ENCODE measurements at places on chromosomes 6 and 20.

GRCh38 chr6:89013438-89013837 lies 50.0 kb upstream of the RNGTT start:
- DNase-seq = no peak

DNA sequence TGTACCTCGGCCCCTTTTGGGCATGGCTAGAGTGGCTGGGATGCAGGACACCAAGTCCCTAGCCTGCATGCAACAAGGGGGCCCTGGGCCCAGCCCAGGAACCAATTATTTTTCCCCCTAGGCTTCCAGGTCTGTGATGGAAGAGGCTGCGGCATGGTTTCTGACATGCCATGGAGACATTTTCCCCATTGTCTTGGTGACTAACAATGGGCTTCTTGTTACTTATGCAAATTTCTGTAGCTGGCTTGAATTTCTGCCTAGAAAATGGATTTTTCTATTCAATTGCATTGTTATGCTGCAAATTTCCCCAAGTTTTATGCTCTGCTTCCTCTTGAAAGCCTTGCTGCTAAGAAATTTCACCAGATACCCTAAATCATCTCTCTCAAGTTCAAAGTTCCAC lies 1269.6 kb upstream of the CITED2 start:
- DNase-seq = no peak

DNA sequence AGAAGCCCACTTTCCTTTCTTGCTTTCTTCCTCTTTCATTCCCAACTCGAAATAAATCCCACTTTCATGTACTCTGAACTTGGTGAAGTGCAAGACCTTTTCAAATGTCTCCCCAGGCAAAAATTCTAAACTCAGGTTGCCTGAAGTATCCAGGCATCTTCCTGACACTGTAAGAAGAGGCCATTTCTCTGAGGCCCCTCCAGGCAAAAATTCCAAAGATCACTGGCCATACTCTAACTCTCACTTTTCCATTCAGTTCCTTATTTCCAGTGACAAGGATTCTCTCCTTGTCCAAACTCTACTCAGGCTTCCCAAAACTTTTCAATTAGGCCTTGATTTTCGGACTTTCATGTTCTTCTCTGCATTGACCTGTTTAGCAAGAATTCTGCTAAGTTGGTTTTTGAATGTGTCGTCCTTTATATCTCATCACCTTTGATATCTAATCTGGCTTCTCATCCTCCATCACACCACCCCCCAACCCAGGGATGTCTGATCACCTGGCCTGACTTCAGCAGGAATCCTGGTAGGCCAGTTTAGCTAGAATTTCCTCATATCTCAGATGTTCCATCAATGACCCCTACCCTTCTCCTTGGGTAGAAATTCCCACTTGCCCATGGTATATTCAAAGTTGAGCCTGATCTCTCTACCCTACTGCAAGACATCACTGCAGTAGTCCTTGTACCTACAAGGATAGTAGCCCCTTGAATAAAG lies 124.9 kb downstream of the RCAN2 start:
- no peak for DNase-seq

DNA sequence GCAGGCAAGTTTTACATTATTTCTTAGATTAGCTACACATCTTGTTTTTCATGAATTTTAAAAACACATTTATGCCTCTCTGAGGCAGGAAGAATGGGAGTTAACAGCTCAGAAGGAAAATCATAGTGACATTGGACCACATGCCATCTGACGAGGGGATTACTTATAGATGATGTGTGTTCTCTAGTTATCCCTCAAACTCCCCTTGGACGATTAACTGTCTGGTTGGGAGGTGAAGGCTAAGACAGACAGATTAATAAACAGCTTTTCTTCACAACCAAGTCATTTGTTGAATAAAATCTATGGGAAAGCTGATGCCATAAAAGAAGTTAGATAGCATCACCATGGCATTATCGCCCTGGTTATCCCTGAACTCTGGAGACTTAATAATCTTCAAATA lies 80.0 kb upstream of the PREP start:
- DNase-seq = no peak

DNA sequence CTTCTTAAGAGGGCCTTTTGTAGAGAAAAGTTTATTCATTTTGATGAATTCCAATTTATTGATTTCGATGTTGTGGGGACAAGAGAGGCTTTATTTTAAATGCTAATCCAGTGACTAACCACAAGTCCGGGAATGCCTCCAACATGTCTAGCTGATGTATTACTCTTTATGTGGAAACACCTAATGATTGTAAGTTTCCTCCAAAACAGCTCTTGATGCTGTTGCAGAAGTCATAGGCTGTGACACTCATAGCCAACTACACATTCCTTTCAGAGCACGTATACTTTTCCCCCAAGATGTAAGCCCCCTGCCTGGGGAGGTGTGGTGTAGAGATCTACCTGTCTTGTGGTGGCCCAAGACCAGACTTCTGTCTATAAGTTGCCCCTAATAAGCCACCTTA lies 61.3 kb upstream of the RNF24 start:
- no peak for DNase-seq

DNA sequence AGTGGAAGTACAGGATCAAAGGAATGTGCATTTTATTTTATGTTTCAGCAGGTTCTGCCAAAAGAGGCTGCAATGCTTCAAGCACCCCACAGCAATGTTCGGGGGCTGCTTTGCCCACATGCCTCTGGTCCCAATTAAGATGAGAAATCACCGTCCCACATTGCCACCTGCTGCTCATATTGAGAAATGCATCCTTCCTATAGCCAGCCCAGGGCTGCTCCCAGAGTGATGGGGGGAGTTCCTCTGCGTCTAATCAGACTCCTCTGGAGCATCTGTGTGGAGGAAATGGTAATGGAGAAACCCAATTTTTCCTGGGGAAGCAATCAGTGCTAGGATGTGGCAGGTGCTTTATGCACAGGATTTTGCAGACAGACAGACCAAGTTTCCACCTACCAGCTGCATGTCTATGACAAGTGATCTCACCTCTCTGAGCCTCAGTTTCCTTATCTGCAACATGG lies 33.7 kb downstream of the PTGIS start:
- DNase-seq = no peak

All from T-helper 22 cell (primary cell).